Aorta (tissue), 5 donors: ENCODE measurements at places on chromosomes 2 and 18. TPM values are rescaled to one million over a fixed set of nuclear protein-coding genes. Genes with fewer than 3 reads are reported as not detected.

The BCL2 gene
- 4.3 TPM for polyA plus RNA-seq

The KLHL41 gene
- 0.25 TPM for polyA plus RNA-seq

The ITGB6 gene
- not detected for polyA plus RNA-seq

The INSIG2 gene
- polyA plus RNA-seq, result 44.5 TPM

The CROCC2 gene
- not detected for polyA plus RNA-seq

The APOB gene
- 8.8 TPM for polyA plus RNA-seq

The SLC4A5 gene
- polyA plus RNA-seq, result 1.6 TPM

The SPC25 gene
- 0.23 TPM for polyA plus RNA-seq

The ITGA6 gene
- 4.0 TPM for polyA plus RNA-seq

The SKOR2 gene
- polyA plus RNA-seq, result not detected

The GAL3ST2 gene
- polyA plus RNA-seq, result not detected

The CFAP65 gene
- polyA plus RNA-seq, result 0.15 TPM

The UGT1A5 gene
- not detected for polyA plus RNA-seq

The GLI2 gene
- polyA plus RNA-seq, result 1.9 TPM

The ARMC9 gene
- 6.9 TPM for polyA plus RNA-seq

The SIX3 gene
- not detected for polyA plus RNA-seq

The OSBPL6 gene
- 1.3 TPM for polyA plus RNA-seq

The NDC80 gene
- 1.4 TPM for polyA plus RNA-seq

The TEX44 gene
- polyA plus RNA-seq, result not detected
